B cell (primary cell): ENCODE measurements at places on chromosomes 6 and 20. TPM values are rescaled to one million over a fixed set of nuclear protein-coding genes. Genes with fewer than 3 reads are reported as not detected.

LST1 gene
- 7.4 and 9.5 TPM in 2 replicates for total RNA-seq

DNA sequence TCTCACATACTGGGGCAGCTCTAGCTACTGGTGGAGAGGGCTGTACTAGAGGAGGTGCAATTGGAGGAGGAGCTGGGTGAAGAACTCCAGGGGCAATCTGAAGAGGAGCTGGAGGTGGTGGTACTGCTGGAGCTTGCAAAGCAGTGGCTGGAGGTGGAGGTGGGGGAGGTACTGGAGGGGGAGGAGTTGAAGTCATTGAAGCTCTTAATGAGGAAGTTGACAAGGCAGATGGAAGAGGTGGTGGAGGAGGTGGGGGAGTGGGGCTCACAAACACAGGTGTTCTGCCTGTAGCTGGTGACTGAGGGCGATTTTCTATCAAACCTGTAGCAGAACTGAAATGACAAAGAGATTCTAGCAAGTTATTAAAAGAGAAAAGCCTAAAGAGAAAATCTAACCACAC, 77.6 kb downstream of the WASF1 start:
- DNase-seq: peak; percentile 76

OR2J3 gene
- not detected in 2 replicates for total RNA-seq

- no peak for DNase-seq
These were observed 68.3 kb upstream of the TNFRSF21 start for GRCh38 chr6:47377971-47378370.

DNA sequence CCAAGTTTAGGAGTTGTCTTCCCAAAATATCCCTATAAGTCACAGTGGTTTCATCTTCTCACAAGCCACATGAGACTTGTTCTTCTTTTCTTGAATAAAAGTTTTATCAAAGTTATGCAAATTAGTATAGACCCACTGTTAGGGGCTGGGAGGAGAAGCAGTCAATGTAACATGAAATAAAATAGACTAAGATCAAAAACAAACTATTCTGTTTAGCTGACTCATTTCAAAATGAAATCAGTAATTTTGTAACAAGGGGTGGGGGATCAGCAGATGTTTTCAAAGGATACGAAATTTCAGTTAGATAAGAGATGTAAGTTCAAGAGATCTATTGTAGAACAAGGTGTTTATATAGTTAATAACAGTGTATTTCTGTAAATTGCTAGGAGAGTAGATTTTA, 339.6 kb upstream of the PRDM1 start:
- DNase-seq: no peak

- no peak for DNase-seq
These were observed 130.9 kb downstream of the DTNBP1 start for GRCh38 chr6:15531973-15532372.

- DNase-seq: no peak
These were observed 160.1 kb upstream of the CITED2 start for GRCh38 chr6:139534472-139535115.

DNA sequence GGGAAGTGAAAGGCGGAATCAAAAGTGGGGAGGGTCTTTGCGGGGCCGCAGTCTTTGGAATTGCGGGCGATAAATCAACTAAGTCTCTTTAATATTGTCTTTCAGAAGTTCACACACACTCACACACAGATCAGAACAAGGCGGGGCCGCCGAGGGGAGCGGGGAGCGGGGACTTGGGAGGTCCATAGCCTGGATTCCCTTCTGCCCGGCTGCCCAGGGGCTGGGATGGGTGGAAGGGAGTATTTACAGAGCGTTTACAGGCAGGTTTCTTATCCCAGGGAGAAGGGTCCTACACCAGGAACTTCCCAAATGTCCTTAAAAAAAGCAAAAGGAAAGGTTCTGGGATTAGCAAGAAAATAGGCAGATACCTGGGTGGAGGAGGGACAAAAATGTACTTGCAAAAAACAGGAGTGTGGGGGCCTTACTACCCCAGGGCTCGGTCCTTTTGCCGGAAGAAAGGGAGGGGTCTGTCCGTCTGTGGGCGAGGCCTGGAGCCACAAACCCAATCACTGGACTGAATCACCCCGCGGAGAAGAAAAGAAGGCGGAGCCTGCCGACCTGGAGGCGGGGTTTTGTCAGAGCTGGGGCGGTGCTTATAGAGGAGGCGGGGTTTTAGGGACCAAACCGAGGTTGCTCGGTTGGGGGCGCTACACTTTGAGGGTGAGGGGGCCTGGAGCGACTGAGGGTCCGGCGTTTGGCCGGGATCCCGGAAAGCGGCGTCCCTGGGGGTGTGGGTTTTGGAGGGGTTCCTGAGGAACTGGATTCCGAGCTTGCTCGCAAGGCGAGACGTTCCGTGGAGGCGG, 3.2 kb downstream of the PRRT1 start:
- DNase-seq: peak; percentile 64

- no peak for DNase-seq
These were observed 96.2 kb upstream of the VGLL2 start for GRCh38 chr6:117169064-117169665.

CALHM5 gene
- total RNA-seq: not detected in 2 replicates

GRCh38 chr20:41786158-41786557, 168.0 kb upstream of the CHD6 start:
- DNase-seq: no peak

BPIFB4 gene
- not detected in 2 replicates for total RNA-seq

- no peak for DNase-seq
These were observed 664.9 kb upstream of the CITED2 start for GRCh38 chr6:140039364-140039763.

- peak; percentile 80 for DNase-seq
These were observed 6.4 kb upstream of the SLC12A5 start for GRCh38 chr20:46022411-46023147.

DNA sequence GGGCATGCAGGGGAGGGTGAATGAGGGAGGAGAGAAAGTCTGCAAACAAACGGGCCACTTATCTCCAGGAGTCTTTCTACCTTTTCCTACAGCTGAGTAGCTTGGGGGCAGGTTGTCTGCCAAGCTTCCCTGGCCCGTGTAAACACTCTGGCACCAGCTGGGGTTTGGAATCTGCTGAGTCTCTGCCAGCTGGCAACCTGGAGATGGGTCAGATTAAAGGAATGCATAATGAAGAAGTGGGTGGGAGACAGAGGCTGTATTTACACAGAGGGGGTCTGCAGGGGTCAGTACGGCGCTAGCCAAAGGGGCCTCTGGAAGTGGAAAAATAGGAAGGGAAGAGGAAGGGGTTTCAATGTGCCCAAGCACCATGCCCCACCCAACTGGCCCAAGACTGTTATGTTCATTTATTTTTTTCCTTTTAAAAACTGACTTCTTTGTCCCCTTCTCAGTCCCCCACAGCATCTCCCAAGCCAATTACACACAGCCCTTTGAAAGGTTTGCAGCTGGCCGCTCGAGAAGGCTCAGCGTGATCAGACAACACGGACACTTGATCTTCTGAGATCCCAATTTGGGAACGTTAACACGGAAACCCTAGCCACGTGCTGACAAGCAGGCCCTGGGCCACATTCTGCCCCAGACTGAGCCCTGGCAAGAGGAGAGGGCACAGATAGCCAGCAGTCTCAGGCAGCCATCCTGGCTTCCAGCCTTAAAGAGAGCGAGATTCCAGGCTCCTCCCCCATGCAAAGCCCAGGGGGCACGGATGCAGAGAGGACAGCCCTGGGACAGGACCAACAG, 25.2 kb downstream of the TRAM2 start:
- DNase-seq: no peak

TMEM217 gene
- 0.19 and 1.2 TPM in 2 replicates for total RNA-seq

CYB5R4 gene
- 39.6 and 43.7 TPM in 2 replicates for total RNA-seq

ZNF337 gene
- 24.7 and 27.1 TPM in 2 replicates for total RNA-seq
